CD4-positive, alpha-beta memory T cell (primary cell): ENCODE measurements at places on chromosomes 7 and 10. TPM values are rescaled to one million over a fixed set of nuclear protein-coding genes. Genes with fewer than 3 reads are reported as not detected.

- H3K27me3 ChIP-seq: no peaks in the 10 kb centered on the region
- H3K36me3 ChIP-seq: peaks cover 48% of the 10 kb centered on the region
- no peak for DNase-seq
- peak overlapping the region; percentile 53 for H3K27ac ChIP-seq
- no peak overlapping the region for H3K4me3 ChIP-seq
Measured at GRCh38 chr10:71755179-71755879, 18.0 kb downstream of the VSIR start.

GRCh38 chr10:69650589-69651261 is 20.7 kb downstream of the FAM241B start:
- H3K4me3 ChIP-seq: no peak overlapping the region
- no peaks in the 10 kb centered on the region for H3K27me3 ChIP-seq
- peaks cover 18% of the 10 kb centered on the region for H3K4me1 ChIP-seq
- no peaks in the 10 kb centered on the region for H3K36me3 ChIP-seq

- H3K27me3 ChIP-seq: no peaks in the 10 kb centered on the region
- no peak overlapping the region for H3K4me3 ChIP-seq
- H3K36me3 ChIP-seq: no peaks in the 10 kb centered on the region
- H3K4me1 ChIP-seq: peaks cover 12% of the 10 kb centered on the region
Measured at GRCh38 chr10:24518981-24519597, 204.6 kb downstream of the ARHGAP21 start.

DNA sequence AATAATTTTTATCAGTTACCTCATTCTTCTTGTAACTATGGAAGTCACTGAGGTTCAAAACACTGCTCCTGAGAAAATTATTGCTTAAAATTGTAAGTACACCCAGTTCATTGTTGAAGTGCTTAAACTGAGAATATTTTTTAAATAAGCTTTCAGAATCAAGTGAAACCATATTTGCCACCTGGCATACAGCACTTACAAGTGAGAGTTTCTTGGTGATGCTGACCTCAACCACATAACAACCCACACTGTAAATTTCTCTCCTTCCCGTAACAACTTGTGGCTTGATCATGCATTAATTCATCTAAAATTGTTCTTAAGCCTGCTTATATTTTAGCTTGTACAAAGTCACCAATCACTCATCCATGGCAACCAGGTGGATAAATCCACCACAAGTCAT is 34.0 kb downstream of the IMMP2L start:
- no peak for DNase-seq
- no peaks in the 10 kb centered on the region for H3K27me3 ChIP-seq
- H3K4me3 ChIP-seq: no peak overlapping the region
- H3K27ac ChIP-seq: no peak overlapping the region
- H3K36me3 ChIP-seq: no peaks in the 10 kb centered on the region

GRCh38 chr10:128780156-128780761 is 654.0 kb upstream of the MKI67 start:
- DNase-seq: no peak
- H3K27me3 ChIP-seq: no peaks in the 10 kb centered on the region
- H3K27ac ChIP-seq: no peak overlapping the region
- no peak overlapping the region for H3K4me3 ChIP-seq
- H3K4me1 ChIP-seq: no peaks in the 10 kb centered on the region

Gene TRPV5
- polyA plus RNA-seq: not detected

- H3K27me3 ChIP-seq: no peaks in the 10 kb centered on the region
- peaks cover 31% of the 10 kb centered on the region for H3K36me3 ChIP-seq
- no peak for DNase-seq
- no peak overlapping the region for H3K4me3 ChIP-seq
- H3K27ac ChIP-seq: no peak overlapping the region
Measured at GRCh38 chr7:148761499-148762278, 63.0 kb downstream of the CUL1 start.

Gene FAM13C
- polyA plus RNA-seq: not detected

- no peaks in the 10 kb centered on the region for H3K4me1 ChIP-seq
- H3K4me3 ChIP-seq: no peak overlapping the region
- no peaks in the 10 kb centered on the region for H3K36me3 ChIP-seq
- peak; percentile 55 for DNase-seq
- no peak overlapping the region for H3K27ac ChIP-seq
Measured at GRCh38 chr7:113710310-113711096, 208.3 kb downstream of the PPP1R3A start.

GRCh38 chr10:91559169-91559568 is 73.7 kb downstream of the PPP1R3C start:
- no peaks in the 10 kb centered on the region for H3K4me1 ChIP-seq
- no peak overlapping the region for H3K4me3 ChIP-seq
- DNase-seq: no peak
- H3K27ac ChIP-seq: no peak overlapping the region

GRCh38 chr7:155645662-155646061 is 1.2 kb downstream of the RBM33 start:
- H3K36me3 ChIP-seq: no peaks in the 10 kb centered on the region
- peak overlapping the region; percentile 94 for H3K27ac ChIP-seq
- DNase-seq: no peak
- H3K4me3 ChIP-seq: peak overlapping the region; percentile 45
- peaks cover 52% of the 10 kb centered on the region for H3K4me1 ChIP-seq
- H3K27me3 ChIP-seq: no peaks in the 10 kb centered on the region

Gene ZCCHC24
- 0.30 TPM for polyA plus RNA-seq

Gene NRG3
- not detected for polyA plus RNA-seq

DNA sequence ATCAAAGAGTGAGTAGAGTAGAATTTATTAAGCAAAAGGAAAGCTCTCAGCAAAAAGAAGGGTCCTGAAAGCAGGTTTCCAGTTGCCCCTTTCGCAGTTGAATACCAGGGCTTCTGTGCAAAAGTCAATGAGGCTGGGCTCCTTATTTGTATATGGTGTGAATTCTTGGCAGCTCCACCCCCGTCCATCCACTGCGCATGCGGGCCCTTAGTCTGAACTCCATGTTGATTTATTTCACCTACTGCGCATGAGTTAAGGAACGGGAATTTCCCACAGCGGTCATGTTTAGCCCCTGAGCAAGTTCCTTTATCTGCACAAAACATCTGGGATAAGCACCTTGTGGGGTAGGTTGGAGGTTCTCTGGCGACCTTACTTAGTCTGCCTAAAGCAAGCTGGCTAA is 325.6 kb downstream of the ZWINT start:
- no peak overlapping the region for H3K4me3 ChIP-seq
- no peak overlapping the region for H3K27ac ChIP-seq
- no peaks in the 10 kb centered on the region for H3K4me1 ChIP-seq
- H3K36me3 ChIP-seq: no peaks in the 10 kb centered on the region
